ENCODE measurements at places on chromosomes 1 and 21. TPM values are rescaled to one million over a fixed set of nuclear protein-coding genes. Genes with fewer than 3 reads are reported as not detected.

KIF17 gene
- total RNA-seq: 4.4 TPM

- no peak for DNase-seq
- H3K4me3 ChIP-seq: no peak overlapping the region
- H3K27ac ChIP-seq: peak overlapping the region; percentile 46
- H3K4me1 ChIP-seq: peaks cover 67% of the 10 kb centered on the region
- no peaks in the 10 kb centered on the region for H3K27me3 ChIP-seq
These were observed 139.3 kb downstream of the NFIA start for GRCh38 chr1:61221642-61222041.

ALX3 gene
- not detected for total RNA-seq

DNA sequence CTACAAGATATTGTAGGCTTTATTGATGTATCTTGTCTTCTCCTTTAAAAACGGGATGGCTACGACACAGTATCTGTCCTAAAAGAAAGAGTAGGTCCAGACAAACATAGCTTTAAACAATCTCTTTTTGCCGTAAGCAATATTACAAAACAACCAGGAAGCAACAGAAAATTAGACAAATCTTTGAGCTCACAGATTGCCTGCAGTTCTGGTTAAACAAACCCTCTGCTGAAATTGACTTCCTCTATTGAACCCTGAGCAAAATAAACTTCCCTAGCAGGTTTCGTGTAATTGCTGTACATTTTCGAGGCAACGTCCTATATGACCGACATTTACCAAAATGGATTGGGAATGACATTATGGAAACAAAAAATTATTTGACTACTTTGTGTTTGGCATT is 50.6 kb downstream of the CHML start:
- no peak overlapping the region for H3K27ac ChIP-seq
- no peaks in the 10 kb centered on the region for H3K36me3 ChIP-seq
- H3K4me1 ChIP-seq: no peaks in the 10 kb centered on the region
- no peak overlapping the region for H3K4me3 ChIP-seq

- H3K4me1 ChIP-seq: no peaks in the 10 kb centered on the region
- H3K27me3 ChIP-seq: no peaks in the 10 kb centered on the region
- no peak overlapping the region for H3K27ac ChIP-seq
- no peaks in the 10 kb centered on the region for H3K36me3 ChIP-seq
- H3K4me3 ChIP-seq: no peak overlapping the region
- DNase-seq: no peak
These were observed 47.0 kb upstream of the BACE2 start for GRCh38 chr21:41120997-41121396.

GRCh38 chr21:40846587-40847411 is at the start of gene DSCAM:
DSCAM (minus strand) TSS chr21:40847158; CDS start chr21:40846661, 497 bp downstream.
- no peak within 1 kb of the TSS for H3K27ac ChIP-seq
- H3K36me3 ChIP-seq: no peaks in the 10 kb centered on the region
- peaks cover 1% of the 10 kb centered on the region for H3K4me1 ChIP-seq
- H3K27me3 ChIP-seq: peaks cover 5% of the 10 kb centered on the region
- DNase-seq: peak; percentile 74
- peak within 1 kb of the TSS; percentile 28 for H3K4me3 ChIP-seq

GABPB2 gene
- total RNA-seq: 16.1 TPM

GRCh38 chr1:242002510-242002909 is 3.6 kb upstream of the MAP1LC3C start:
- H3K36me3 ChIP-seq: no peaks in the 10 kb centered on the region
- no peak overlapping the region for H3K4me3 ChIP-seq
- no peaks in the 10 kb centered on the region for H3K27me3 ChIP-seq
- DNase-seq: no peak
- peaks cover 14% of the 10 kb centered on the region for H3K4me1 ChIP-seq
